ENCODE measurements at places on chromosomes 4 and X.

GRCh38 chrX:94256396-94256795 lies 582.4 kb downstream of the FAM133A start:
- DNase-seq, result no peak

DNA sequence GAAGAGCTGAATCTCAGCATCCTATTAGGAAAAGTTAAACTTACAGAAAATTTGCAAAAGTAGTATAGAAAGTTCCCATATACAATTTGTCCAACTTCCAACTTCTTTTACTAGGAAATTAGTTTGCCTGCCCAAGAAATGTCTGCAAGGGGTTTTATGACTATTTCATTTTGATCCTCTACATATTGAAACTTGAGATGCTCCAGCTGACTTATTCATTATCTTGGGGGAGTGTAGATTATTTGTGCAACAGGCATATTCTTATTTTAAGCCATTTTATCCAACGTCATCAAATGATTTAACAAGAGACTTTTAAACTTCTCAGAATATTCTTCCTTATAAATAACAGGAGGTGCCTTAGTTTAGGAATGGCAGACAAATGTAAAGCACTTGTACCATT lies 317.1 kb upstream of the FTHL17 start:
- no peak for DNase-seq

DNA sequence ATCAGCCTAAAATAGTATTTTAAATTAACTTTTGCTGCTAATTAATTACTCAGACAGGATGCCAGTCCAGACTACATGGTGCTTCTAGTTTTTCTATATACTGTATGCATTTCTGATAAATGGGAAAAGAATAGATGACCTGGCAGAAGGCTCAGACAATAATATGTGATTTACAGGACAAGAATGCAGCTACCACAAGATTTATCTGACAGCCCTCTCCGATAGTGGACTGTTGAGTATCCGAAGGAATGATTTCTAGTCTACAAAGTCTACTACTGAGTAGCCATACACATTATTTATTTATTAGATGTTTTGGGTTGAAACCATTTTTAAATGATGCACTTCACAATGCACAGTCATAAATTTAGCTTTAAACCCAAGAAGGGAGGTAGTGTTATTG lies 212.8 kb downstream of the MAB21L2 start:
- DNase-seq, result no peak

DNA sequence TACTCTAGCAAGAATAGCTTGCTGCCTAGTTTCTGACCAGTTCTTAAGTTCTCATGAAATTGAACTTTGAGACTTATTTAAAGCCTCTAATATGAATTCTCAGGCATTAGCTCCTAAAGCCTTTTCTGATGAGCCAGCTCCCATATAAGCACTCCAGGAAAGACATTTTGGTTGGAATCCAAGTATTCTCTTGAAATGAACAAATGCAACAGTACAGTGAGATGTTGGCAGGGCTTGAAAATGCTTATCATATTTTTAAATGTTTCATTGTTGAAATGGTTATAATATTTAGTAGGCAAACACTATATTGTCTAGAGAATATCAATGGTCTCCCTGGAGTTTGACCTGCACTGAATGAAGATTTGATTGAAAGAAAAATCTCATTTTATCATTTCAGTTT lies 240.3 kb downstream of the ANK2 start:
- DNase-seq, result no peak

GRCh38 chrX:36626898-36627297 lies 381.3 kb upstream of the FAM47C start:
- DNase-seq, result no peak

GRCh38 chr4:94806376-94806775 lies 48.6 kb downstream of the BMPR1B start:
- DNase-seq, result no peak

- no peak for DNase-seq
These were observed 138.7 kb upstream of the RAPGEF2 start for GRCh38 chr4:158964114-158964727.

GRCh38 chrX:18026166-18026565 lies 165.1 kb upstream of the RAI2 start:
- no peak for DNase-seq

- no peak for DNase-seq
These were observed 148.1 kb upstream of the EOLA2 start for GRCh38 chrX:150086371-150086770.

GRCh38 chr4:21507439-21507838 lies 441.1 kb downstream of the KCNIP4 start:
- no peak for DNase-seq

DNA sequence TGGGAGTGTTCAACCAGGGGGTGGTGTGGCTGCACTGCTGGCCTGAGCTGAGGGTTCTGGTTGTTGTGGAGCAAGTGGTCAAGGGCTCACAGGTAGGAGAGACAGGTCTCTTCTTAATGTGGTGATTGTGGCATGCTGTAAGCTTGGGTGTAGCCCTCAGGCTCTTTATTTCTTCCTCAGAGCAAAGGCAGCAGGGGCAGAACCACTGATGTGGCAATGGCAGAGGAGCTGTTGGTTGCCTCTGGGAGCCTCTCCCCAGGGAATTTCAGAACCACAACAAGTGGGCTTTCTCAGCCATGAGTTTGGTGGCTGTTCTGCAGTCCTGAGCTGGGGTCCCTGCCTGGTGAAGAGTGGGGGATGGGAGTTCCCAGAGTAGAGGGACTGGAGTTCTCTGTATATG lies 1017.2 kb downstream of the SH3BGRL start:
- DNase-seq, result no peak
